Effector memory CD8-positive, alpha-beta T cell (primary cell): ENCODE measurements at places on chromosomes 7 and 10.

DNA sequence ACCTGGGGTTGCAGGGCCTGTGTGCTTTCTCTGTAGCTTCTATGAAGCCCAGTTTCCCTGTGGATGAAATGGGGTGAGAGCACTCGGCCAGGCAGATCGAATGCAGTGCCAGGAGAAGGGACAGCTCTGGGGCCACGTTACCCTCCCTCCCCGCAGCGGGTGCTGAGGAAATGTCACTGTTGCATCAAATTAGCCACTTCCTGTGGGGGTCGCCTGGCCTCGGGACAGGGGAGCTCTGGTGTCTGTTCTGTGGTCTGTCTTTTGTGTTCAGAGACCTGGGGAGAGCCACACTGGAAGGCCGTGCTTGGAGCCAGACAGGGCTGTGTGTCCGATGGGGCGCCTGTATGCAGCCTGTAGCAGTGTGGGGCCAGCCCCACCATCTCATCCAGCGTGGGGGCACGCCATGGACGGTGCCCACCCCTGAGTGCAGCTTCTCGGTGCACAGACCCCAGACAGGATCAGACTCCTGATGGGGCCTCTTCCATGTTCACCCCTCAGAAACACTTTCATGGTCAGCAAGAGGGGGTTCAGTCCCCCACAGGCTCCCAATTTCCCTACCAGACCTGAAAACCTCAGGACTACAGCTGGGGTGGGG lies 13.6 kb downstream of the TTYH3 start:
- peak overlapping the region; percentile 83 for H3K4me3 ChIP-seq
- H3K27ac ChIP-seq, result peak overlapping the region; percentile 89
- peaks cover 22% of the 10 kb centered on the region for H3K4me1 ChIP-seq
- peak; percentile 44 for DNase-seq

DNA sequence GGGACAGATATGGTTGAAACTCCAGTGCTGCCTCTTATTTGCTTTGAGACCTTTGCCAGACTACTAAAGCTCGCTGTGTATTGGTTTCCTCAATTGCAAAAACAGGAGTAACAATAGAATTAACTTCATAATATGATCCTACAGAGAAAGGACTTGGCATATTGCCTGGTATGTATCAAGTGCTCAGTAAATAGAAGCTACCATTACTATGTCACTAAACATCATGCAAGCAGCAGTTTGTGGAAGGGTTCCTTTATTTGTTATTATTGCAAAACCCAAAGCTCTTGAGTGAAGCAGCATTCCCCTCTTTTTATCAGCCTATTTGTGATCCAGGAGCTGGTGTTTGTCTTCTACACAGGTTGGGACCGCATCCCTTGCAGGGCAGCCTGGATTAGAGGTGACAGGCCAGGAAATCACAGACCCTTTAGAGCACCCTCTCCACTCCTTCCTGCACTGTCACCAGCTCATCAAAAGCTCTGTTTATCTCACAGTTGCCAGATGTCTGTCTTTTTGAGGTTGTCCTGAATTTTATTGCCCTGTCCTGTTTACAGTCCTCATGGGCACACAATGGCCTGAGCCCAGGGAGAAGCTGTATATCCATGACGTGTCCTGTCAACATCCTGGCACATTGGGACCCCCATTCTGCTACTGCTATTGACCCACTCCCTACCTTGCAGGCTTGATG lies 121.5 kb downstream of the SNX10 start:
- H3K36me3 ChIP-seq, result no peaks in the 10 kb centered on the region
- H3K27ac ChIP-seq, result no peak overlapping the region
- DNase-seq, result no peak
- no peaks in the 10 kb centered on the region for H3K4me1 ChIP-seq
- peaks cover 45% of the 10 kb centered on the region for H3K27me3 ChIP-seq
- no peak overlapping the region for H3K4me3 ChIP-seq

- no peak overlapping the region for H3K4me3 ChIP-seq
- H3K27me3 ChIP-seq, result no peaks in the 10 kb centered on the region
- H3K4me1 ChIP-seq, result peaks cover 4% of the 10 kb centered on the region
- H3K27ac ChIP-seq, result no peak overlapping the region
Observed at GRCh38 chr10:79387466-79387973, 40.3 kb downstream of the PPIF start.

GRCh38 chr10:6120691-6121090 lies 31.9 kb downstream of the RBM17 start:
- no peak for DNase-seq
- H3K27me3 ChIP-seq, result no peaks in the 10 kb centered on the region
- H3K4me3 ChIP-seq, result no peak overlapping the region
- no peak overlapping the region for H3K27ac ChIP-seq

DNA sequence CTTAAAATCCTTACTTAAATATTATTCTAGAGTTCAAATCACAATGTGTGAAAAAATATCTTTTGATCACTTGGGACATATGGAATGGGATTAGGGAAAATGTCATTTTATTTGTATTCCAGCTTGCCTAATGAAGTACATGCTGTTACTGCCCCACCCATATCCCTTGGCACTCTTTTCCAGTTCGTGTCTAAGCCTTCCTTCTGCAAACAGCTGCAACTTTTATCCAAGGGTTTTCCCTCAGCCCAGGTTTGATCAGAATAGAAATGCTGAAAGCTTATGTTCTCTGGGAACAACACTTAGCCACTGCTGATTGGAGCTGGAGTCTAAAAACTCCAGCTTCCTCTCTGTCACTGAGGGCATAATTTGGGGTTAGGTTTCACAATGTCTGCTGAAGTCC lies 214.1 kb upstream of the FAM3C start:
- peaks cover 17% of the 10 kb centered on the region for H3K27me3 ChIP-seq
- H3K4me1 ChIP-seq, result no peaks in the 10 kb centered on the region
- no peak overlapping the region for H3K27ac ChIP-seq
- no peak for DNase-seq
- H3K4me3 ChIP-seq, result no peak overlapping the region
- no peaks in the 10 kb centered on the region for H3K36me3 ChIP-seq

GRCh38 chr7:142856565-142857245 lies 1.8 kb downstream of the EPHB6 start:
- H3K4me3 ChIP-seq, result peak overlapping the region; percentile 86
- no peak overlapping the region for H3K27ac ChIP-seq
- no peaks in the 10 kb centered on the region for H3K27me3 ChIP-seq
- peaks cover 12% of the 10 kb centered on the region for H3K4me1 ChIP-seq
- DNase-seq, result no peak
- no peaks in the 10 kb centered on the region for H3K36me3 ChIP-seq
